Activated naive CD4-positive, alpha-beta T cell treated with anti-CD3 and anti-CD28 coated beads, Interleukin-2, amount 50 U/mL, for 72 hours (primary cell): ENCODE measurements at places on chromosomes 1 and 21. TPM values are rescaled to one million over a fixed set of nuclear protein-coding genes. Genes with fewer than 3 reads are reported as not detected.

GRCh38 chr1:43947061-43947873 lies 517 bp downstream of the IPO13 start:
- no peak for DNase-seq

DNA sequence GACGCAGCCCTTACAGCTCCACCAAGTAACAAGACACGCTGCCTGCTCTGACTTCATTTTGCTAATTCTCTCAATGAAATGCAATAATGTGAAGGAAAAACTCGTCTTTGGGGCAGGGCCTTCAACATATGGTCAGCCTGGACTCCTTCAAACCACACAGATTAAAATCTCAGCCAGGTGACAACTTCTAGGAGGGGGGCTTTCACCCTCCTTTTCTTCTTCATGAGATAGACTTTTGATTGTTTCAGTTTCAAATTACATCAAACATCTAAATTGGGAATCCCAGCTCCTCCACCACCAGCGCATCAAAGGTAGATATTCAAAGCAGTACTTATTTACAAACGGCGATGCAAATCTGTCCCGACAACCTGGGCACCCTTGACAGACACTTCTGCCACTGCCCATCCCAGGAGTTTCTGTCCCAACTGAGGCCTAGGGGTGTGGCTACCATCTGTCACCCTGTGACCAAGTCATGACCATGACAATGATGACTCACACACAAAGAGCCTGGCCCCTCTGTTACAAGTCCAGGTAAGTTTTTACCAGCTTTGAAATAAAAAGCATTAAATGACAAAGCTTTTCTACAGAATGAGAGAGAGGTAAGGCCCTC lies 29.7 kb downstream of the SSBP3 start:
- peak; percentile 31 for DNase-seq

GRCh38 chr1:9426291-9426711 lies 113.0 kb upstream of the SLC25A33 start:
- peak; percentile 73 for DNase-seq

Gene SYNC
- total RNA-seq = not detected

Gene PLPPR4
- not detected for total RNA-seq

- no peak for DNase-seq
Measured at GRCh38 chr1:211704543-211704942, 29.1 kb upstream of the NEK2 start.

Gene PLXNA2
- 0.39 TPM for total RNA-seq

DNA sequence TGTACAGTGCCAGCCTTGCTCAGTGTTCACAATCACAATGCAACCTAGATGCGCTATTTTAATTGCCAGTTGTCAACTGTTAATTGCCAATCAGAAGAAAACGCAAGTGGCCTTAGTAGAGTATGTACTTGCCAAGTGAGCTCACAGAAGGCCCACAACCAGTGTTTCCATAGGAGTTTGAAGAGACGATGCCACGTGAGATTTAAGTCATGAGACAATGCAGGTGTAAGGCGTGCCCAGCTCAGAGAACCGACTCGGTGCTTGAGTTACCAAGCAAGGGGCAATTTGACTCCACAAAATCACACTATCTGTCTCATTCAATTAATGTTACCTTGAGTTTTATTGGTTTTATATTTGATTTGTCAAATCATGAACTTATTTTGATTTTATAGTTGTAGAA lies 65.6 kb downstream of the TEX35 start:
- no peak for DNase-seq

Gene ZBTB40
- 16.3 TPM for total RNA-seq

Gene OR2L5
- 0.16 TPM for total RNA-seq

GRCh38 chr1:200233393-200233792 lies 176.4 kb downstream of the ZNF281 start:
- DNase-seq = no peak

DNA sequence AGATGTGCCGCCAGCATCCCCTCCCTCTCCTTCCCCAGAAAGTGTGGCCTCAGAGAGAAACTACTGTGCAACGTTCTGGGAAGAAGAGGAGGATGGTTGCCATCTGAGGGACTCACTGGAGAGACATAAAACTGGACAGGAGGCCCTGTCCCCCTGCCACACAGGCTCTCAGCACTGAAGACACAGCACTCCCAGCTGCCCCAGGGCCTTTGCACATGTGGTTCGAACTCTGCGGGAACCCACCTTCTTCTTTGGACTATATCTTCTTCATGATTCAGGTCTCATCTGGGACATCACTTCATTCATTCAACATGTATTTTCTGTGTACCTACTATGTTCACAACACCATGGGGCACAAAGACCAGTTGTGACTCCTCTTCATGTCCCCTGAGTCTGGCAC lies 17.4 kb downstream of the IGSF21 start:
- DNase-seq = no peak

Gene STXBP3
- 34.8 TPM for total RNA-seq

- no peak for DNase-seq
Measured at GRCh38 chr1:232511172-232511571, 118.8 kb downstream of the SIPA1L2 start.

Gene DCST1
- total RNA-seq = 0.34 TPM

- DNase-seq = peak; percentile 76
Measured at GRCh38 chr1:9728451-9729295, 77.1 kb downstream of the PIK3CD start.

- DNase-seq = no peak
Measured at GRCh38 chr21:29499734-29500343, 201.1 kb downstream of the BACH1 start.

- no peak for DNase-seq
Measured at GRCh38 chr1:178706432-178706831, 18.6 kb upstream of the RALGPS2 start.

Gene VCAM1
- total RNA-seq = not detected

Gene HMGN1
- 402 TPM for total RNA-seq

Gene COL6A2
- total RNA-seq = 11.9 TPM

Gene TSPAN1
- not detected for total RNA-seq
